ENCODE measurements at places on chromosomes 1 and 21. TPM values are rescaled to one million over a fixed set of nuclear protein-coding genes. Genes with fewer than 3 reads are reported as not detected.

Gene FALEC
- not detected for total RNA-seq

Gene KCNE2
- not detected for total RNA-seq

Gene CR1
- not detected for total RNA-seq

Gene LEFTY2
- not detected for total RNA-seq

Gene ACTL8
- total RNA-seq = not detected

Gene INSRR
- not detected for total RNA-seq

Gene PAPPA2
- total RNA-seq = under 0.01 TPM

Gene VHLL
- not detected for total RNA-seq

Gene ADAM30
- total RNA-seq = not detected

Gene LCK
- total RNA-seq = not detected

Gene NES
- 14.8 TPM for total RNA-seq

Gene MAN1C1
- total RNA-seq = 4.8 TPM

Gene MPL
- not detected for total RNA-seq

Gene GPR37L1
- total RNA-seq = not detected

Gene CLCA4
- not detected for total RNA-seq

Gene SIM2
- total RNA-seq = not detected
